ENCODE measurements at places on chromosomes 11 and 22.
A peak's percentile ranks its signal among the peaks of the same experiment; 100 is the strongest.

- no peak for DNase-seq
Observed at GRCh38 chr11:36399745-36400144, 103.7 kb downstream of the PRR5L start.

DNA sequence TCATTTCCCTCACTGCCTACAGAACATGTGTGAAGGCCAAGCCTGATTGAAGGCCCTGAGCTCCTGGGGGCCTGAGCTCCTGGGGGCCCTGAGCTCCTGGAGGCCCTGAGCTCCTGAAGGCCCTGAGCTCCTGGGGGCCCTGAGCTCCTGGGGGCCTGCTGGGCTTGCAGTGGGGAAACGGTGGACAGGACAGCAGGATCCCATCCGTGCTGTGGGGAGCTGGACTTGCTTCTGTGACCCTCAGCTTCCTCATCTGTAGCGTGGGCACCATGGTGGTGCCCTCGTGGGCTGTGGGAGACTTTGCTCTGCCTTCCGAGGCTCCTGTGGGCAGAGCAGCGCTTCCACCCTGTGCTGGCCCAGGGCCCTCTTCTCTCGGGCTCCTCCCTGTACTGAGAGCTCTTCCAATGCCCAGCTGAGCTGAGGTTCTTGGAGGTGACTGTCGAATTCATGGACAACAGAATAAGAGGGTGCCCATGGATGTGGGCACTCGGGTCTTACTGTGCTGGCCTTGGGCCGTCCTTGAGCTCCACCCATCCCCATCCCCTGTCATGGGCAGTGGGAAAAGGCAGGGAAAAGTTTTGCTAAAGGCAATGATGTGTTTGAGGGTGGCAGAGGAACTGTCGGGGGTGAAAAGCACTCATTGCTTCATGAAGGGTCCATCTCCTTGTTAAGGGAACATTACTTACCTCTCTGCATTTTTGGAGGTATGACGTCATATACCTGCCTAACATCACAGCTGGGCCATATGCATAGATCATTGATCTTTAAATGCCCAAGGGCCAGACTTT, 786.7 kb downstream of the TBC1D22A start:
- DNase-seq, result no peak

- no peak for DNase-seq
Observed at GRCh38 chr11:60515144-60515855, at the start of gene MS4A13. MS4A13 (plus strand) TSS chr11:60515392; CDS start chr11:60518084, 2,692 bp downstream.

GRCh38 chr11:117855186-117855845, 21.1 kb downstream of the FXYD6 start:
- no peak for DNase-seq

- no peak for DNase-seq
Observed at GRCh38 chr11:35061516-35062440, 77.2 kb upstream of the CD44 start.

GRCh38 chr11:32836946-32837345, 7.2 kb downstream of the PRRG4 start:
- DNase-seq, result no peak

DNA sequence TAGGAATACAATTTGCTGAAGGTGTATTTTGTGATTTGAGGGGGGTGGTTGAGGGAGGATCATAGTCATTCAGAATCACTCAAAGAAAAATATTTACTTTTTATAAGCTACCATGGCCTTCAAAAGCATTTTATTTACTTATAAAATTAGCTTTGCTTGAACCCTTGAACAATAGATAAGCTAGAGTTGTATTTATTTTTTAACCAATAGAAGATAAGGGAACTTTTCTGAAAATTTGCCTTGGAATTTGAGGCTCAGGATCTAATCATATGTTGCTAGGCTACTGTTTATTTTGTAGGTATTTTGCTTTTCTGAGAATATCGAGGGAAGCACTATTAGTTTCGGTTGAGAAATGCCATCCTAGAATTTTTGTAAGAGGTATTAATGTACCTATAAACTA, 82.1 kb downstream of the EMSY start:
- DNase-seq, result no peak

DNA sequence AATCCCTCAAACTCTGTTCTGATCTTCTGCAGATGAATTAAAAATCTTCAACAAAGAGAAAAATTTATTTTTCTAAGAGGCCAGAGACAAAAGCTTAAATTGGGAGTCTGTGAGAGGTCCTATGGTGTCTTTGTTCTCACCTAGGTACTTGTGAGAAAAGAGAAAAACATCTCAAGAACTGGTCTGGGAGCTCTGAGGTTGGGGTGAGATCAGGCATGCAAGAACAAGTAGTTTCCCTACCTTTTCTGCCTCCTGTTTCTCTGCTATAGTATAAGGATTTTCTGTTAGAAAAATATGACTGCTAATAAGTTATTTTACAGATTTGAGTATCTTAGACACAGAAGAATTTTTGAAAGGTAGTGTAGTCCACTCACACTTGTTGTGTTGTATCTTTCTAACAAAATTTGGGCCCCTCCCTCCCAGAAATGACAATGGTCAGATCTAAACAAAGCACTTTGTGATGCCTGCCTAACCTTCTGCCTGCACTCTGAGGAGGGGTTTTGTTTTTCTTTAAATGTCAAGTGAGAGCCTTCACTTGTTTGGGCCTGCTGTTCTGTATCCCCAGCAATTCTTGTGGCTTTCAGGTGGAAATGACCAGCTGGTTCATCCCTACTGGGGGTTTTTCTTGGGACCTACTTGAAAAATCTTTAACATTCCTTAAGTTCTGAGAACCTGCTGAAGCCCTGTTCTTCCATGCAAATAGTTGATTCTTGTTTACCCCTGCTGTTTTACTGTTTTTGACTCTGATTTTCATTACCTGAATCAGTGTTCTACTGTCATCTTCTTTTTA, 13.6 kb upstream of the OR51S1 start:
- no peak for DNase-seq

- no peak for DNase-seq
Observed at GRCh38 chr11:86747801-86748200, 52.5 kb upstream of the PRSS23 start.

- DNase-seq, result no peak
Observed at GRCh38 chr22:29152045-29152953, 53.4 kb upstream of the EMID1 start.

- DNase-seq, result no peak
Observed at GRCh38 chr22:49094151-49094550, 733.5 kb downstream of the BRD1 start.

DNA sequence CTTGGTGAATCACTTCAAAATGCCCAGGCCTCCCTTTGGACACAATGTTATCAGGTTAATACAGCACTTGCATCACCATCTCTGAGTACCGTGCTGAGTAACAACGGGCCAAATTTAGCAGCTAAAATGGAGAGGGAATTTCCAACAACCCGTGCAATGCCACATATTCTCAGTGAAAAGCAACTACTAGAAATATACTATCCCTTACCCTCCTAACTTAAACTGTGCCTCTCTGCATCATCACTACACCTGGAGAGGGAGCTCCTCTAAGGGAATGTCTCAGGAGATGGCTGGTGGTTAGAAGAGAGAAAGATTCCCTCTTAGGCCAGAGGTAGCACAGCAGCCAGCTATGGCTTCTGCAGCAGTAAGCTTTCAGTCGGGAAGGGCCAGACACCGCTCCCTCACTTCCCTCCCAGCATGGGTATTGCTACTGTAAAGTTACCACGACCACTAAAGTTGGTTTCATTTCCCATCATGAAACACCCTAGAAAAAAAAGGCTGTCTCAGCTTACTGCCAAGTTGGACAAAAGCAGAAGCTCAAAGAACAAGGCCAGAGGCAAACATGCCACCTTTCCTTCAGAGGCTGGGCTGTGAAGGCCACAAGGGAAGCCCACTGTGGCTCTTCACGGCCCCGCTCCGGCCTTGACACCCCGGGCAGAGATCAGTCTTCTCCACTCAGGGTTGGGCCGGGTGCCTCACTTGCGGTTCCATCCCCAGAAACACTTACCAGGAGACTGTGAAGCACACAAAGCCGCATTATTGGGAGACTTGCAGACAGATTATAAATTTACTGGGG, 3.9 kb downstream of the MAML2 start:
- DNase-seq, result no peak

DNA sequence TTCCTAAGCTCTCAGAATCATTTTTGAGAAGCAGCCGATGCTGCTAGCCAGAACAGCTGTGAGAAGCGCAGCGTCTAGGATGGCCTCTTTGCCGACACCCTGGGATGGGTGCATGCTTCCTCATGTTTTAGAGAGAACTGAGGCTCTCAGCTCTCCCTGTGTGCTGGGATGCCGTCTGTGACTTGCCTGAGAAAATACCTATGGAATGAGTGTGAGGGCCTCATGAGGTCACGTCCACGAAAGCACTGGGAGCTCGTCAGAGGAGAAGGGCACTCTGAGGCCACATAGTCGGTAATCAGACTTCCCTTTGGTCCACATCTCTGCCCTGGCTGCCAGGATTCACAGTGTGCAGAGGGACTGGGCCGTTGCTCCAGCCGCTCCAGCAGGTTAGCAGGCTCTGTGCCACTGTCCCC, 54.7 kb downstream of the MICAL3 start:
- peak; percentile 91 for DNase-seq

GRCh38 chr11:131253142-131253655, 117.2 kb upstream of the NTM start:
- DNase-seq, result no peak

DNA sequence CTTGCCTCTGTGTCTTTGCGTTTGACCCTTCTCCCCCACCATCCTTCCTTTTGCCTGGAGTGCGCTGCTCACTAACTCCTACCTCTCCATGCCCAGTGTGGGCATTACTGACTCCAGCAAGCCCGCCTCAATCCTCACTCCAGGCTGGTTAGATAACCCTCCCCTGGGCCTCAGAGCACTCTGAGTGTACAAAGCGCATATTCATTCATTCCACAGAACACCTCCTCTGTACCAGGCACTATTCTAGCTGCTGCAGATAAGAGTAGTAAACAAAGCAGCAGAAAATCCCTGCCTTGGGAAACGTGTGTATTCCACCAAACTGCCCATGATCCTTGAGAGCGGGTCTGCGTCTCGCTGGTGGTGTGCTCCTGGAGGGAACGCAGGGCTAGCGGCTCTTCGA, 3.2 kb downstream of the SLC22A8 start:
- no peak for DNase-seq

DNA sequence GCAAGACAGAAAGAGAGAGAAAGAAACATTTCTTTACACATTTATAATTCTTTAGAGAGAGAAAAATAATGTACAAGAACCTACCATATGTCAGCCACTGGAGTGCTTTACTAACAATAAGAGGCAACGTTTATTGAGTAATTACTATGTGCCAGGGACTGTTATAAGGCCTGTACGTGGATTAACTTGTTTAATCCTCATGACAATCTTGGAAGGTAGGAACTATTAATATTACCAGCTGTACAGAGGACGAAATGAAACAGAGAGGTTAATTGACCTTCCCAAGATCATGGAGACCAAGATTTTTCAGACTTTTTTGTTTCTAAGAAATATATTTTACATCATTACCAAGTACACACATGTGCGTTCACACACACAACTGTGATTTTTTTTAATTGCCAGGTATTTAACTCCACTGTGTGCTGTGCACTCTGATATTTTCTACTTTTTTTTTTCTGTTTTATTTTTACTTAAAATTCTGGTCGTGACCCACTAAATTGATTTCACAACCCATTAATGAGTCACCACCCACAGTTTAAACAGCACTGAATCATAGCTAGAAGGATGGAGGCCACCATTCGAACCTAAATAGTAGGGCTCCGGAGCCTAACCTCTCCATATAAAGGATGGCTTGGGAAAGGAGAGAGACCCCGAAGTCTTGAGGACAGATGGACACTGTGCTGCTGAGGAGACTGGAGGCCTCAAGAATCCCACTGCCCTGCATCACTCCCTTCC, 21.4 kb downstream of the CREB3L1 start:
- DNase-seq, result peak; percentile 79

GRCh38 chr11:19561011-19561410, 151.6 kb upstream of the NAV2 start:
- no peak for DNase-seq

GRCh38 chr11:76654298-76654851, 16.2 kb downstream of the LRRC32 start:
- DNase-seq, result peak; percentile 88

DNA sequence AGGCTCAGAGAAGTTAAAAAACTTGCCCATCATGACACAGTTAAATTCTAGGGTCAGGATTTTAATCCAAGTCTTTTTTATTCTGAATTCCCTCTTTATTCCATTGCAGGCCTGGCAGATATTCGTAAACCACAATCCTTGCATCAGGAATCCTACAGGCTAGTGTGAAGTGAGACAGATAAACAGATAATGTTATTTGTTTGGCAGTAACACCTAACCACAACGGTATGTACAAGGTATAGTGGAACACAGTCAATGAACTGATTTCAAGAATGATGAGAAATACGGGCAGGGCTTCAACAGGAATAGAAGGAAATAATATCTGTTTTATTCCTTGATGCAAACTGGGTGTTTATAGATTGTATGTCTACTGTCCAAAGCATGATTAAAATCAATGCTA, 32.0 kb upstream of the NARS2 start:
- DNase-seq, result no peak

DNA sequence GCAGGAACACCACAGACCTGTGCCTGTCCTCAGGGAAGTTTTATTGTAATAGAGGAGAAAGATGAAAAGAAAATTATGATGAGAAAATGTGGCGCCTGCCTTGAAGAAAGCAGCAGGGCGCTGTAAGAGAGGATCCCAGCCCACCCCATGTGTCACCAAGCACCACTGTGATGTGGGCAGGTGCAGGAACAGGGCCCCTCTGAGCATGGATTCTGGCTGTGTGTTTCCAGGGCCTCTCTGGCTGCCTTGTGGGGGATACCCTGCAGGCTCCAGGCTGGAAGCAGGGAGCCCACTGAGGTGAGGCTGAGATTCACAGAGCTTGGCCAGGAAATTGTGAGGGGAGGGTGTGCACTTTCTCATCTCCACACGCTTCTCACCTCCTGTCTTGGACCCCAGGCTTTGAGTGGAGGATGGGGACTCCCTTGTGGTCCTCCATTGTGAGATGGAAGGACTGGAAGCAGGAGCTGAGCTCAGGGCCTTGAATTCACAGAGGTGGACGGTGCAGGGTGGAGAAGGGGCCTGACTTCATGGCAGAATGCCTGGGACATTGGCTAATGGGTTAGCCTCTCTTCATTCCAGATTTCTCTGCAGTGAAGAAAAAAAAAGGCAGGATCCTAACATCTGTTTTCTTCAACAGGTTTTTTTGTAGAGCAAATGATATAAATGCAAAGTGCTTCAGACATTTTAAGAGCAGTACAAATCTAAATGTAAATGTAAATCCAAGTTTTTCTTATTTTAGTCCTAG, 246.6 kb upstream of the B3GAT1 start:
- DNase-seq, result no peak

DNA sequence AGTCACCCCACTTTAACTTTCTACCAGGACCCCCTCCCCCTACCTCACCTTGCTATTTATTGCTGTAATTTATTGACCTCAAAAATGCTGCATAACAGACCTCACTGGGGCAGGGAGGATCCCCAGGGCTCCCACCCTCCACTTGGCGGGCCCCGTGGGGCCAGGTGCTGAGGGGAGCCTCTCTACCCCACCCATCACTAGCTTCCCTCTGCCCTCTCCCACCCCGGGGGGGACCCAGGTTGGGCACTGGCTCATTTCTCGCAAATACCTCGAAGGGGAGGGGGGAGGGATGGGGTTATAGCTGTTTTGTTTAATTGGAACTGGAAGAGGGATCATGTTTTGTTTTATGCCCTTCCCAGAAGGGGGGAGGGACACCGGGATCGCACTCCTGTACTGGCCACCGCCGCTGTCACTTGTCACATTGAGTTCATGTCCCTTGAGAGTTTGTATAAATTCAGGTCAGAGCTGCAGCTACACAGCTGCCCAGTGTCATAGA, 16.3 kb upstream of the TMEM191C start:
- DNase-seq, result no peak

GRCh38 chr11:6646071-6646470, 9.5 kb downstream of the DCHS1 start:
- DNase-seq, result peak; percentile 76

All from AG08396 (cell line).